ENCODE measurements at places on chromosomes 3 and 15. TPM values are rescaled to one million over a fixed set of nuclear protein-coding genes. Genes with fewer than 3 reads are reported as not detected.
A peak's percentile ranks its signal among the peaks of the same experiment; 100 is the strongest.

- DNase-seq: no peak
These were observed 13.3 kb downstream of the MYD88 start for GRCh38 chr3:38151667-38152265.

DNA sequence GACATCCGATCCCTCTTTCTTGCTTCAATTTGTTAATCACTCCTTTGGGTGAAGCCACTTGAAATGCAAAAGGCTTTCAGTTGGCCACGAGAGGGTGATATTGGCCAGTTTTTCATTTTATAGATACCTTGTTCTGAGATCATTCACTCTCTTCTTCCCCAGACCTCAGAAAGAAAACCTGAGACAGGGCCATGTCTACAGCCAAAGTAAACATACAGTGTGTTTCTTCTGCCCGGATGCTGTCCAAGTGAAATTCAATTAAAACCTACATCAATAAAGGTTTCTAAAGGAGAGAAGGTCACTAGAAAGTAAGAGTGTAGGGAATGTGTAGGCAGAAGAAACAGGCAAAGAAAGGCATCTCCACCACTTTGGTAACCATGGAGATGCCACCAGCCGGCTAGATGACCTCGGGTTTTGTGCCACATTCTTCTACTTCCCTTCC, 39.5 kb upstream of the FMN1 start:
- DNase-seq: peak; percentile 85

Gene BFSP2
- polyA plus RNA-seq: 1.0 TPM

GRCh38 chr3:20696388-20697150, 510.6 kb upstream of the SGO1 start:
- DNase-seq: no peak

DNA sequence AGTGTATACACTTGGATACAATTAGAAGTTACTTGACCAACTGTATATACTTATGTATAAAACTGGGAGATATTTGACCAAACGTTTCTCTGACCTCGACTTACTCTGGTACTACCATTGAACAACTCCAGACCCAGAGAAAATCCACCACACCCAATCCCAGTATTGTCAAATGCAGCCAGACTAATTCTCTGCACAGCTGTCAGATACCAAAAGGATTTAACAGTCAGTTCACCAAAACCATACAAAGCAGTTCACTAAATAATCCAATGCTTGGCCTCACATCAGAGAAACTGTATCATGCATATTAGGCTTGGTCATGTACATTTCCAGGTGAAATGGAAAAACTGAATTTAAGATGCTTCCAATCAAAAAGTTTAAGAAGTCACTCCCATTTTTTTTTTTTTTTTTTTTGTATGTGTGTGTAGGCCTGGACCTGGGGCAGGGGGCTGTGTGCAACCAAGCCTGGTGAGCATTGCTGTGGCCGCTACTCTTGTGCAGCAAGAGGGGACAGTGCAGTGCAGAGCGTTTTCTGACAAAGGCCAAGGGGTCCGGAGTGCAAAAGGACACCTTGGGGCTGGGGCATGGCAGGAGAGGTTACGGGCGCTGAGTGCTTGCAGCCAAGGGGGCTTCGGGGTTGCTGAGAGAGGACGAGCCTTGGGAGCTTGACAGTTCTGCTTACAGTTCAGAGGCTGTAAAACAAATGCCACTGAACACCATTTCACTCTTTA, 1.4 kb downstream of the TOMM70 start:
- no peak for DNase-seq

DNA sequence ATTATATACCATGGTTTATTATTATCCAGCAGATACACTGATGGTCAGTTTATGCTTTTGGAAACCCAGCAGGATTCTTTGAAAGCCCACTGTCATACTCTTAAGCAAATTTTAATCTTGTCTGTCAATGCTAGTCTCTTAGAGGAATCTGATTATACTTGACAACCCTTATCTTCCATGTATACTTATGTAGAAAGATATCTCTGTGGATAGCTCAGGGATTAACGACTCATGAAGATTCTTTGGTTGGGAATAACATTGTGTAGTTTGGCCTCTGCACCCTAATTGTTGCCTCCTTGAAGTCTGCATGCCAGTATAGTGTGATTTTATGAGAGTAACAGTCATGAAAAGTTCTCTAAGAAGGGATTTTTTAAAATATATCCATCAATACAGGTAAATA, 33.0 kb downstream of the FILIP1L start:
- no peak for DNase-seq

Gene HAUS2
- 15.9 TPM for polyA plus RNA-seq

- no peak for DNase-seq
These were observed 148.8 kb upstream of the TRIM42 start for GRCh38 chr3:140529096-140529495.

- DNase-seq: no peak
These were observed 468.6 kb downstream of the FGF12 start for GRCh38 chr3:192258721-192259120.

DNA sequence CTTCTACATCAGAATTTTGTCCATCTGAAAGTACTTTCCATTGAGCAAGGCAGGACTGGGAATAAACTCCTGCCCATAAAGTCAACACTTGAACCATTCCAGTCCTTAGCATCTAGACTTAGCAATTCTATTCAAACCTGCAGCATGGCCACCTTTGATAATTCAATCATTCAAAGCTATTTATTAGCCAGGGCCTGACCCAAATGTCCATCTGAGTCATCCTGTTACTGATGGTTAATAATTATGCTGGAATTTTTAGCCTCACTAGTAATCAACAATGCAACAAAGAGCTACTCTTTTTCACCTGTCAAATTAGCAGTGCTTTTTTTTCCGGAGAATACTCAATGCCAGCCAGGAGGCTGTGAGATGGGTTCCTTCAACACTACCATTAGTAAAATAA, 72.7 kb upstream of the SNRK start:
- DNase-seq: no peak

Gene TNK2
- 59.9 TPM for polyA plus RNA-seq

DNA sequence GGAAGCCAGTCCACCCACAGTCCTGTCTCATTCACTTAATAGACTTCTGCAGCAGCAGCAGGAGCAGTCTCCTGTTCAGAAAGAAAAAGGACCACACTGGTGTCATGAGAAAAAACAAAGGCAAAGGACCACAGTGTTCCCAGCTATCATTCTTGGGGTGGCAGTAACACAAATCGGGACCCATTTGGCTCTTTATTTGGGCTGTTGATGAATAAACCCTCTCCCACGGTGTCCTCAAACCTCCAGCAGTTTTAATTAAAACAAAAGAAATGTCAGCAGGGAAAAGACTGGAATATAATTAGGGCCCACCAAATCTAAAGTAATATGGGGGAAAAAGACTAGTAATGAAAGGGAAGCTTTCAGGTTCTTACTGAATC, 210.5 kb upstream of the SLC2A2 start:
- peak; percentile 70 for DNase-seq

Gene ZKSCAN7
- polyA plus RNA-seq: 6.8 TPM

Gene LOXL1
- polyA plus RNA-seq: 6.0 TPM

DNA sequence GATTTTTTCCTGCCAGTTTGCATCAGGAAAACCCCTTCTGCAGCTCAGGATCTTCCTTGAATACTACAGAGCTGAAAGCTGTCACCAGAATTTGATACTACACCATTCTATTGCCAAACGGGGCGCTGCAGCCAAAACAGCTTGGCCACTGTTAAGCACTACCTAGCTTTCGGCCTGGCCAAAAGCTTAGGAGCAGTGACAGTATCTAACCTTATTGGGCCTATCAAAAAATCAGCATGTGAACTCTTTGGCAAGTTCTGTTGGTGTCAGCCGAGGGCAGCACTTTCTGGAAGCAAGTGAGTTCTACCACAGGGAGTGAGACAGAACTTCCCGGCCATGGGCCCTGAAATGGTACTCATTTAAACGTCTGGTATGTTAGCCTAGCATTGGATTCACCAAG, 16.1 kb upstream of the GYG1 start:
- peak; percentile 29 for DNase-seq

DNA sequence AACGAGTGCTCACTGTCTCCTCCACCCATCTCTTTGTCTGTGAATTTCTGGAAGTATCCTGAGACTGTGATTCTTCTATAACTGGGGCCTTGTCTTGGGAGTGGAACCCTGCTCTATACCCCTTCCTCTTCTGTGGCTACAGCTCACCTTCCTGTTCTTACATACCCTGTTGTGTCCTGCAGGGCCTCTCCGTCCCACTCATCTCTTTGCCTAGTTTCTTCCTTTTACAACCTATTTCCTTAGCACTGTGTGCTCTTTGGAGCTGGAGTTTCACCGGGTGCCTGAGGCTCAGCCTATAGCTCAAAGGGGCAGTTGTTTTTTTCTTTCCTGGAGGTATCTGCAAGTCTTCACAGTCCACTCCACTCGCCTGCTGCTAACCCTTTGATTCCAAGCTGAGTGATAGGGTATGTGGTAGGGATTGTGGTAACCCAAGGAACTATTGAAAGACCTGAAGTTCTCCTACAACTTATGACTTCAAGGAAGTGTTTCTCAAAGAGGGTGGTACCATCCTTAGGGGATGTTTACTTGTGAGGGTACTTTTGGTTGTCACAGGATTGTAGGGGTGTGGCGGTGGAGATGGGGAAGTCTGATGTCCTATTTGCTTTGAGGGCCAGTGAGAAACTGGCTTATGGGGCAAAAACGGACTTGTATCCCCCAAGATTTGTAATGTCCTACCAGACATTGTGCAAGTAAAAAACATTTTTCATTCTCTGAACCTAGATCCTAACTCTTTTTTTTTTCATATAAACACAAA, 66.6 kb upstream of the ARL8B start:
- DNase-seq: no peak

DNA sequence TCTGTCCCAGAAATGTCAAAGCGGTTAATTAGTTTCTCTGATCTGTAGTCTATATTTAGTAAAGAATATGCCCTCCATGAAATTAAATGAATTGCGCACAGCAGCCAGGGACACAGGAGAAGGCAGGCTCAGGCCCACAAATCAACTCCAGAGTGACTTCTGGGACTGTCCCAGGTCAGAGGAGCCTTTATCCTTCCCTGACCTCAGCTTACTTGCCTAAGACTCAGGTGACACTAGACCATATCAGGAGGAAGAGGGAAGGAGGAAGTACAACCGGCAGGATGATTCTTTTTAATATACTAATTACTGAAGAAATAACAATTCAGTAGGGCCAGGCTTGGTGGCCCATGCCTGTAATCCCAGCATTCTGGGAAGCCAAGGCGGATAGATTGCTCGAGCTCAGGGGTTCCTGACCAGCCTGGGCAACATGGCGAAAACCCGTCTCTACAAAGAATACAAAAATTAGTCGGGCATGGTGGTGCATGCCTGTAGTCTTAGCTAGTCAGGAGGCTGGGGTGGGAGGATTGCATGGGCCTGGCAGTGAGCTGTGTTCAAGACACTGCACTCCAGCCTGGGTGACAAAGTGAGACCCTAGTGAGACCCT, 1.8 kb upstream of the GPR15 start:
- no peak for DNase-seq

GRCh38 chr15:36090286-36090946, 489.0 kb upstream of the CDIN1 start:
- DNase-seq: no peak

Gene TFG
- polyA plus RNA-seq: 94.0 TPM

- DNase-seq: no peak
These were observed 428.2 kb downstream of the NLGN1 start for GRCh38 chr3:173825730-173826129.

GRCh38 chr15:101533371-101534140, 44.0 kb upstream of the PCSK6 start:
- no peak for DNase-seq

DNA sequence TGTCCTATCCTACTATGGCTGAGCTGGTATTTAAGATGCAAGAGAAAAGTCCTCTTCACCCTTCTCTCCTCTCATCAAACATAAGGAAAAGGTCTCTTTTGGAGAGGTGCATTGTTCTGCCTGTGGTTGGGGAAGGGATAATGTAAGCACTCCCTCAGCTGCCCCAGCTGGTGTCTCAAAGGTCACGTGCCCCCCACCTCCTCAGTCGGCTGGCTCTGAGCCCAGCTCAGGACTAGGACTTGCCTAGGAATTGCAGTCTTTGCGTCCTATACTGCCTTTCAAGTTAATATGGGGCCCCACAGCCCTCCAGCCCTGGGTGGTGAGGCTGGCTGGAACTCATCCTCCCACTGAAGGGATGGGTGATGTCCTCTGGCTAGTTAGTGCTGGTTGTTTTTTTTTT, 29.7 kb downstream of the OR4F15 start:
- no peak for DNase-seq

DNA sequence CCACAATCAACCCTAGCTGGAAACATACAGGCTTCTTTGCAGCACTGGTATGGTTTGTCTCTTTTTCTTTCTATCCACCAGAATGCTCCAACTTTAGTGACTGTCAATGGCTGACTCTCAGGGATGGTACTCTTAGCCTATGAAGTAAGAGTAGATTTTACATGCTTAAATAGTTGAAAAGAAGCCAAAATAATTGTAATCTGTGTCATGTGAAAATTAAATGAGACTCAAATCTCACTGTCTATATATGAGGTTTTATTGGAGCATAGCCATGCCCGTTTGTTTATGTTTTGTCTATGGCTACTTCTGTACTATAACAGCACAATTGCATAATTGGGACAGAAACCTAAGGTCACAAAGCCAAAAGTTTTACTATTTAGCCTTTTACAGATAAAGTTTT, 29.1 kb upstream of the PDZRN3 start:
- DNase-seq: no peak

GRCh38 chr15:49361370-49361769, 61.7 kb upstream of the FGF7 start:
- no peak for DNase-seq

DNA sequence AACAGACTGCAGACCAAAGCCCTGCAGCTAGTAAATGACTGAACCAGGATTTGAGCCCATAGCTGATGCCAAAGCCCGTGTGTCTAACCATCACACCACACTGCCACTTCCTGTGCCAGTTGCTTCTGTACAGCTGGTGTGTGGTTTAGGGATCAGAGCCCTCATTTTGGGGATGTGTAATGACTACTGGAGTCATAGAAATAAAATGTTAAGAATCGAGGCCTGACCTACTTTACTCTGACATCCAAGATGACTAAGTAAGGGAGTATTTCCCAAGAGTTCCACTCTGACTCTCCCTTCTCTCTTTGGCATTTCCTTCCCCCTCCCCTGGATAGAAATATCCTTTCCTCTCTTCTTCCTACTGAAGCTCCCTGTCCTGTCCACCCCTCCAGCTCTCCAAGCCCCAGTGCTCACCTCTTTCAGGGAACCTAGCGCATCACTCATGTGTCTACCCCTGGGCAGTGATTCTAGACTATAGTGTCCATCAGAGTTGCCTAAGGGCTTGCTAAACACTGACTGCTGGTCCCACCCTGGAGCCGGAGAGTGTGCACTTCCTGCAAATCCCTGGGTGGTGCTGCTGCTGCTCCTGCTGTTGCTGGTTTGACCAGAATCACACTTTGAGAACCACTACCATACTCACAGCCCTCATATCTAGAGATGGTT, 53.8 kb downstream of the MGLL start:
- DNase-seq: no peak

DNA sequence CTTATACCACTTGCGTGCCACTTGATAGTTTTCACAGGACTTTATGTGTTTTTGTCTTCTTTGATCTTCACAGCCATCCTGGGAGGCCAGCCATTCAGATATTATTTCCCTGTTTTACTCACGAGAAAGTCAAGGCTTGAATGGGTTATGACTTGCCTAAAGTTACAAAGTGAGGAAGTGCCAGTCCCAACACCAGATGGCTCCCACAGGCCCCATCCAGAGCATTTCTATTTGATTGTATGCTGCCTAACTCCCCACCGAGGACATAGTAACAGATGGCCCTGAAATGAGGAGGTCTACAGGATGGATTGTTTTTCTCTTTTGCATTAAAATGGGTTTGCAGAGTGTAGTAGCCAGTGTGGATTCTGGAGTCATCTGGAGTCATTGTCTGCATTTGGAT, 74.5 kb downstream of the SPTSSB start:
- no peak for DNase-seq

All from brain (organoid and tissue), 16 donors.